NCI-H69 (cell line): ENCODE measurements at places on chromosomes 4 and X.

- DNase-seq: no peak
These were observed 44.9 kb upstream of the NDST4 start for GRCh38 chr4:115158296-115158695.

DNA sequence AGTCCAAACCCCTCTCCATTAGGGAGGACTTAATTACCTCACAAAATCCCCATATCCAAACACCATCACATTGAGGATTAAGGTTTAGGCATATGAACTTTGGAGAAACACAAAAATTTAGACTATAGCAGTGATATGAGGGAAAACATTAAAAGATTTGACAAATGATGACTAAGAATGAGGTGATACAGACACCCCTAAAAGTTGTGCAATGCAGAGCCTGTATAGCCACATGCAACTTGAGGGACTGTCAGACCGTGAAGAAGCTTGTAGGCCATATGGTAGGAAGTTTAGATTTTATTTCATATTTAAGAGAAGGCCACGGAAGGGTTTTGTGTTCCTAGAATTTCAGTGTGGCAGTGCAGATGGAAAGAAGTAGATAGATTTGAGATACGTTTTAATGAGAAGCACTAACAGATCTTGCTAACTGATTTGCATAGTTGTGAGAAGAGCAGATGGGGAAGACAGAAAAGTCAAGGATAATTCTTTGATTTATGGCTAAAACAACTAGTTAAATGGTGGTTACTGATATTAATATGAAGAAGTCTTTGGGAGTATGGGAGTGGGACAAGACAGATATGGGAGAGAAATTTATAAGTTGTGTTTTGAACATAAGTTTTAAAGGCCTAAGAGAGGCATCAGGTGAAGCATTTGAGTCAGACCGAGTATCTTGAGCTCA, 5.5 kb upstream of the FIP1L1 start:
- DNase-seq: no peak

- DNase-seq: no peak
These were observed 22.3 kb downstream of the GAB3 start for GRCh38 chrX:154728431-154729190.

- DNase-seq: no peak
These were observed 982.4 kb upstream of the HS3ST1 start for GRCh38 chr4:12411072-12411471.

DNA sequence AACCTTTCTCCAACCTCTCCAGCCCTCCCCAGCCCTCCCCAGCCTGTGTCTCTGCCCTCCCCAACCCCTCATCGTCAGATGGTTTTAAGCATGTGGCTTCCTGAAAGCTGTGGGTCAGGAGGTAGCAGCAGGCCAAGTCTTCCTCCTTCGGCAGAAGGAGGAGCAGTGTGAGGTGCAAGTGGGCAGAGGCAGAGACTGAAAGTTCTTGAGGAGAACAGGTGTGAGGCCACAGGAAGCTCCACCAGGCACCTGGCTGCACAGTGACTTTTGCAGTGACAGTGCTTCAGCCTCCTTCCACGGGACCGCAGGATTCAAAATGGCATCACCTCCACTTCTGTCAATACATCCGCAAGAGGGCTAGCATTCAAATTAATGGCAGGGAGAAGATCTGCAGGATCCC, 203.9 kb upstream of the LEF1 start:
- DNase-seq: no peak

GRCh38 chr4:94171616-94172015, 36.0 kb upstream of the SMARCAD1 start:
- peak; percentile 3 for DNase-seq

DNA sequence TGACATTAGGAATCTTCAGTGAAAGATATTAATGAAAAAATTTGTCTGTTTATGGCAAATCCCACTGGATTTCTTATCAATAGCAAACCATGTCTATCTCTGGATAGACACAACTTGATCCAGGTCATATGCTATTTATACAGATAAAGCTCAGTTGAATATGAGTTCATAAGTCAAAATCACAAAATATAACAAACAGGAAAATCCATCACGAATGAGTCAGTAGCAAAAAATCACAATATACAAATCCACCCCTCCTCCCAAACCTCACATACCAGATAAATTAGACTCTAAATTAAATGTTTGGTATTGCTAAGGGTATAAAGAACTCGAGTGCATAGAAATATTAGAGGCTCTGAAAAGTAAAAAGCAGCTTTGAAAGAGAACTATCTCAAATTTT, 420.5 kb downstream of the TLL1 start:
- DNase-seq: no peak

- DNase-seq: no peak
These were observed 3.6 kb upstream of the PDE5A start for GRCh38 chr4:119632216-119632615.

GRCh38 chr4:8039290-8039689, 99.6 kb upstream of the AFAP1 start:
- DNase-seq: peak; percentile 90

- no peak for DNase-seq
These were observed 23.8 kb upstream of the NSG1 start for GRCh38 chr4:4362991-4363697.

DNA sequence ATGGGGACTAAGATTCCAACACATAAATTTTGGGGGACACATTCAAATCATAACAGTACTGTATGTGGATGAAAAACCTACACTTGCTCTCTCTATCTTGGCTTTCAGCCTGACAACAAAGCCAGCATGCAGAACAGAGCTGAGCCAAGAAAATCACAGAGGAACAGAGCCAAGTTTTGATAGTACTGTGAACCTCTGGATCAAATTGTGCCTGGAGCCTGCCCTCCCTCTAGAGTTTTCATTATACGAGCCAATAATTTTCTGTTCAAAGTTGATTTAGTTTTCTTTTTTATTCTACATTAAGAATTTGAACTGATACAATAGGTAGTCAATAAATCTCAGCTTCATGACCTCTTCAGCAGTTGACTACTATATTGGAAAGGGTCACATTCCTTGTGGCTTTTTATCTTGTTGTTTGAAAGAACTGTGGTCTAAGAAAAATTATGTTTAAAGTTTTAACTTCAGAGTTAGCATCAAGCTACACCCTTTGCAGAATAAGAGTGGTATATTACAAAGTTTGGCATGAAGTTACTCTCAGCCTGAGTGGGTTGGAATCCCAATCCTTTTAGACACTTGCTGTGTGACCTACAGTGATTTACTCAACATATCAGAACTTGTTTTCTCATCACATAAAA, 31.1 kb downstream of the GRID2 start:
- DNase-seq: peak; percentile 13

- no peak for DNase-seq
These were observed 6.4 kb downstream of the MSN start for GRCh38 chrX:65673857-65674203.

GRCh38 chr4:41815473-41815872, 66.9 kb upstream of the PHOX2B start:
- no peak for DNase-seq

DNA sequence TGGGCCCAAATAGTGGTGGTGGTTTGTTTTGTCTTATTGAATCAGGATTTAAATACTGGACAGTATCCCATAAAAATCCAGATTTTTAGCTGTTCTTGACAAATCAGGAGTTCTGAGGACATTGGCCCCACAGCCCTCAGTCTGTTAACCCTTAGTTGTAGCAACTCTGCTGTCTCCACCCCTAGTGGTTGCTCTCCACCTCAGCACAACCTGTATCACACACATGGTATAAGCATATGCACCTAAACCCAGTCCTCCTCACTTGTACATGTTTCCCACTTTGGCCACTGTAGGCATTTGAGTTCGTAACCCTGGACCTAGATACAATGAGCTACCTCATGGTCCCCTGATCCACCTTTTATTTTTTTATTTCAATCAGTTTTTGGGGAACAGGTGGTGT, 75.9 kb downstream of the MRPL1 start:
- no peak for DNase-seq
